Urothelium cell line (cell line): ENCODE measurements at places on chromosomes 5 and 9.

DNA sequence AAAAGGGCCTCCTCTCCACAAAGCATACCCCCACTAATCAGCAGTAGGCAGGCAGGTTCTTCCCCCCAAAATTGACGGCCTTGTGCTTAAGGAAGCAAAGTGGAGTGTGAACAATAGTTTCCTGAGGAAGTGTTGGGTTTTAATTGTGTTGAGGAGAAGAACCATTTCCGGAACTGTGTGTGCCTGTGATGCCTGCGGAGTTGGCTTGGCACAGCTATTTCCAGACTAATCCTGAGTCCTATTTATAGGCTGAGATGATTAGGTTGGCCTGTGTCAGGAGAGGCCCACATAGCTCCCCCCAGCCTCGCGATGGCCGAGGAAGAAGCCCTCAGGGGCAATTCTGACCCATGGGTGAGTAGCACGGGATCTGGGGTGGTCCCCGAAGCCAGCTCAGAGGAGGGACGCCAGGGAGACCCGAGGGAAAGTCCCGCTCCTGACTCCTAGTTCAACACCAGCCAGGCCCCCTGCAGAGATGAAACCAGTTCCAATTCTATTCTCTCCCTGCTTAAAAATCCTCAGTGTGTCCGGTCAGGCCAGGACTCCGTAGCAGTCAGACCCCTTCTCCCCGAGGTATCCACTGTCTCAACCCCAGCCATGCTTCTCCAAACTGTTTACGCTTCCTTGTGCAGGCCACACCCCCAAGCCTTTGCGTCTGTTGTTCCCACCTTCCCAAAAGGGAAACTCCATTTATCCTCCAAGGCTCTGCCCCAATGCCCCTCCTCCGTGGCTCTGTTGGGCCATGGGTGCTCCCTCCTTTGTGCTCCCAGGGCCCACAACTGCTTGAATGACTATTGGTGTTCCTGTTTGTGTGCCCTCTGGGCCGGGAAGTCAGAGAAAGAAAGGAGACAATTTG lies 18.1 kb downstream of the GSN start:
- peak; percentile 14 for DNase-seq

GRCh38 chr9:9563817-9564216 lies 1049.0 kb downstream of the PTPRD start:
- no peak for DNase-seq

DNA sequence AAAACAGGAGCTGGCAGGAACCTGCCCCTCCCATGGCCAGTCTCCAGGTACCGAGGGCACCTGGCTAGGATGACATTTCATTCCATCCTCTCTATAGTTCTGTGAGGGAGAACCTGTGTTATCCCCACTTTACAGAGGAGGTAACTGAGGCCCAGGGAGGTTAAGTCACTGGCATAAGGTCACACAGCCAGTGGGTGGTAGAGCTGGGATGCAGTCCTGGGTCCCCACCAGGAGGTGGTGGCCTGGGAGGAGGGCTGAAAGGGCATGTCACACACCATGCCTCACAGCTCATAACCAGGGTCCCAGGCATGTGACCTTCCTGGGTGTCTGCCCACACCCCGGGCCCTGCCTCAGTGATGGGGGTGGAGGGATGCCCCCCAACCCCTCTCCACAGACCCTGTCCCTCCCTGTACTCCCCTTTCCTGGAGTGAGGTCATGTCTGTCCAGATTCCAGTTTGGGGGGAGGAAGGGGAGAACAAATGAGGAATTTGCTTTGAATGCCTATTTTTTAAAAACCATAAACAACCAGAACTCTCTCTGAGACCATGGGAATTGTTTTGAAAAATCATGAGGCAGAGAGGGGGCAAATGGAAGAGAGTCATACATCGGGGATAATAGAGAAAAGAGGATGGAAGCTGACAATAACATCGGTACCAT lies 77.7 kb upstream of the STXBP1 start:
- no peak for DNase-seq

DNA sequence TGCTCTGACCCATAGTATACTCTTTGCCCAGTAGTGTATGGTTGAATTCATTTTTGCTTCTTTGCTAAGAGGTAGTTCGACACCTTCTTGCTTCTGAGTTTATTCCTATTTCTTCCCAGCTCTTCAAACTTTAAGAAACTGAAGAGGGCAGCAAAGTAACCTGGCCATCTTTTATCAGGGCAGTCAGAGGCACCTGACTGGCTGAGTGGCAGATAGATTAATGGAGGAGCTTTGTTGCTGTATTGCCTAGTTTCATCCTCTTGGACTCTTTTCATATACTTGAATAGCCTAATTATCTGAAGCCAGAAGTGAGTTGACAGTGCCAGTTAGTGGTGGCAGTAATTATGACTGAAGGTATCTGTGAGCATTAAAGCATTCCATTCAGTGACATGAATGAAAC lies 82.5 kb downstream of the UHRF2 start:
- no peak for DNase-seq

DNA sequence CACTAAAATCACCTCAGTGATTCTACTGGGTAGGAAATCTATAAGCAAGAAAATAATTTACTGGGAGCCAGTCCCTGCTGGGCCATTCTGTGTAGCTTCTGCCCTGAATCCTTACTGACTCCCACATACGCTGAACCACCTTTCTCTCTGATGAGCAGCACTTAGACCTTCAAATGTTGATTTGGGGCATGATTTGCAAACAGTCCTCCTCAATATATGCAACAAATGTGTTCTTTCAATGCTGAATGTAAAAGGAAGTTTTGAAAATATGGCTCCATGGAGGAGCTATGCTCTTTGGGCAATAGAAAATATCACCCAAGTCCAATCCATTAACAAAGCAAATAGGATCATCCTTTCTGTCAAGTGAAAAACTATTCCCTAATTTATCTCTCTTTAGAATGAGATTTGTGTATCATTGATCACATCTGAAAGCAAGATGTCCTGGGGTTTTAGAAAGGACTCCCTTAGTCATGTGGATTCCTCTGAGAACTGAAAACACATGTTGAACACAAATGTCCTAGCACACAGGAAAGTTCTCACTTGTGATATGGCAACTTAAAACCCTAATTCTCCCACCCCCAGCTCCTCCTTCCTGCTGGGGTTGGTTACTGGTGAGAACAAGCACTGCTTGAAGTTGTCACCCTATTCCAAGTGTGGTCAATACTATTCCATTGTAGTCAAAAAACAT lies 8.9 kb upstream of the CER1 start:
- DNase-seq, result no peak

- DNase-seq, result no peak
These were observed 13.0 kb upstream of the C9orf72 start for GRCh38 chr9:27586304-27586703.

DNA sequence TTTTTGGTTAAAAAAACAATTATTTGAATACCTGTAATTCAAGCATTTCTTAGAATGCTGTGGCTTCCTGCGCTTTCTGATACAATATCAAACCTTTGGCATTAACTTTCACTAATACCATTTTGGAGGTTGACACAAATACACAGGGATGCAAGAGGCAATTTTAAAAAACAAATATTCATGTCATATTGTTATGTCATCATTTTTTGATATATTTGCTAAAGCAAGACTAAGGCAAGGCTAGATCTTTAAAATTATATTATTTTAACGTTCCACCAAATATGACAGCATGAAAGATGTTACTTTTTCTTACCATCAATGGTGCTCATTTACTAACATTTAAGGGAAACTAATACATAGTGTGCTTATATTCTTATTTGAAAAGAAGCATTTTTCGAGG lies 93.4 kb upstream of the FSD1L start:
- DNase-seq, result no peak

GRCh38 chr5:17364987-17365810 lies 132.8 kb upstream of the TAF11L2 start:
- DNase-seq, result no peak

DNA sequence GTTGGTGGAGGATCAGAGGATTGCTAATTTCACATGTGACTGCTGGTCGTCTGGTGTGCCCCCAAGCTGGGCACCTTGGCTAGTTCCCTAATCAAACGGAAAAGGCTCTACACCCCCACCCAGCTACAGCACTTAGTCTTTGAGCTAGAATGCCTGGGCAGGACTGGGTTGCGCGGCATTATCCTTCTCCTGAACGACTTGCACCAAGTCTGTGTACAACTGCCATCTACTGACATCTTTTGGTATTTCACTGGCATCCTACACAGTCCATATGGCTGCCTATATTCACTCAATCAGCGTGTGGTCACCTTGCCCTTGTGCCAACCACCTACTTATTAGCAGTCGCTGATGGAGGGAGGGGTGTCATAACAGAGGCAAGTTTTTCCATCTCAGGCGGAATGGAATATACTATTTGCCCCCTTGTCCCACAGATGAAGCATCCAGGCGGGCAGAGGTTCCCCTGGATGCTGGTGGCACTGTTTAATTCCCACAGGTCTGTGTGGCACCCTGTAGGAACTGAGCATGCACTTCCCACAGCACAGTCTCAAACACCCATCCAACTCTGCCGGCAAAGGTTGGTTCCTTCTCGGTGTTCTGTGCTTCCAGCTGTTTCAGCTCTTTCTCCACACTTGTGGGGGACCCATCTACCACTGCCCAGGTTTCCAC lies 150.1 kb downstream of the OSTF1 start:
- DNase-seq, result no peak

DNA sequence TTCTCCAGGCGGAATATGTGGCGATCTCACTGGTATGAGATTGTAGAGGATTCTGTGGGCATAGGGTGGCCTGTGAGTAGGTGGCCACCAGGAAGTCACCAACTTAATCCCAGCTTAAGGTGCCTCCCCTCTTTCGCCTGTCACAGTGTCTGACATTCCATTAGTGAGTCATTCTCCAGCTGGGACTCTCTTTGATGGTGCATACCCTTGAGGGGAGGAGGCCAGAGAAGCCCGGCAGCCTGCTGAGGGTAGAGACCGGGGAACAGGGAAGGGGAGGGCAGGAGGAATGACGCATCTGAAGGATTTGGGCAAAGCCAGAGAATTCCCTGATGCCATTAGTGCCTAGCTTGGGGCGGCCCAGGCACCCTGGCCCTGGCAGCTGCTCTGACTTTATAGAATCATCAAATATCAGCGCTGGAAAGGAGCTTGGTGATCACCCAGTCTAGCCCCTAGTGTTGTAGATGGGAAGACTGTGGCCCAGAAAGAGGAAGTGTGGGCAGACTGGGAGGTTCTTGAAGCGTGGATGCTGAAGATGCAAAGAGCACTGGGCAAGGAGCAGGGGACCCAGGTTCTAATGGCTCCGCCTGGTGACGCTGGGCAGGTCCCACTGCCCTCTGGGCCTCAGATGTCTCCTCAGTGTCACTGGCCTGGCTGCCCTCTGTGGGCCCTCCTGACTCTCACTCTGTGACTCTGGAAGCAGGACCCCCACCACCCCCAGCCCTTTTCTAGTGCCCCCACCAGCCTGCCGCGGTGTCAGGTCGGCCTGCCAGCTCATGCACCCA lies 41.4 kb downstream of the DAB2IP start:
- peak; percentile 83 for DNase-seq

DNA sequence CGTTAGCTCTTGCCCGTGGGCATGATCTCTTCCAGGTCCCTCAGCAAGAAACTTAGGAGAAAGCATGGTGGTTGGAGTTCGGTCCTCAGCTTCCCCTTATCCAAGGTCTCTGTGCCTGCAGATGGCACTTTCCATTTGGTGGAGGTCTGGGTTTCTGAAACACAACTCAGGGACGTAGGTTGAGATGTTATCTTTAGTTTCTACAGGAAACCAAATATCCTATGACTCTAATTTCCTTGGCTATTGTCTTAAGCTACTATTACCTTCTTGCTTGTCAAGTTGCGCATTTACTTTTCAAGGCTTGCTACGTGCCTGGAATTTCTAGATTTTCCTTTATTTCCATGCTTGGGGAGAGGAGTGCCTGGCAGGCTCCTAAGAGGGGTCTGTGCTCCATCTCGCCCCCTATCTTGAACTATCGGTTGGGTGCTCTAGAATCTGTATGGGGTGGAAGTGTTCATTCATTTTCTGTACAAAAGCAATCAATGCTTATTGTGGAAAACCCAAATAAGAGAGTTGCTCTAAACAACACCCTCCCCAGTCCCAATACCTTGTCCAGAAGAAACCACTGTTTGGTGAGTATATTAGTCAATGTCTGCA lies 32.9 kb upstream of the KCNIP1 start:
- DNase-seq, result no peak

GRCh38 chr5:155898284-155898683 lies 428.7 kb upstream of the SGCD start:
- no peak for DNase-seq

DNA sequence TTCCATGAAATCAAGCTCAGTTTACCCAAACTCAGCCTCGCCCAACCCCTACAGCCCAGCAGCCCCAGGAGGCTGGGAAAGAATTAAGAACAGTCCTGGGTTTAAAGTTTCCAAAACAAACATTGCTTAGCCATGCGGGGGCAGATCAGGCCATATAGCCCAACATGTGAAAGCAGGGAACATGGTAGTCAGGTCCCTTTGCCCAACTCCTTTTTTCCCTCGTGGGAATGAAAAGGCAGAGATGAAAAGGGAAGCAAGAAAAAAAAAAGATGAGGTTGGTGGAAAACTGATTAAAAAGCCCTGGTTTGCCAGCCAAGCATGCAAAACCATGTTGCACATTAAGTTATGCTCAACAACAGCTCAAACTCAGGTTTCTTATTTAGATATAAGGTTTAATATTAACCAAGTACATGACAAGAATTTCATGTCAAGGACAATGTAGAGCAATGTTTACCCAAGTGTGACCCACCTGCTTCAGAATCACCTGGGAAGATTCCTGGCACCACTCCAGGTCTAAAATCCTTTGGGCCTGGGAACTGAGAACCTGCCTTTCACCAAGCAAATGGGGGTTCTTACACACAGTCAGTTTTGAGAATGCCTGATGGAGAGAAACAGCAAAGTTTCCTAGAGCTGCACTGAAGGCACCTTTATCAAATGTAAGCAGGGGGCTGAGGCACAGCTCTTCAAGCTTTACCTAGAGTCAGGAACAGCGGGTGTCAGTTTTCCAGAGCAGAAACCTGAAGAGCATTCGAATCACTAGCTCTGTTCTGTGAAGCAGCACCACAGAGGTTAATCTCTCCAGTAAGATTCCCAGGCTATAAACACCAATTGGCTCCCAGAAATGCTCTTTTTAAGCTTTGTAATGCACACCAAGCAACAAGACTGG lies 1.7 kb downstream of the FREM1 start:
- no peak for DNase-seq

GRCh38 chr5:147576646-147577535 lies 67.0 kb upstream of the DPYSL3 start:
- DNase-seq, result peak; percentile 63

GRCh38 chr5:485113-485945 lies 38.9 kb downstream of the SLC9A3 start:
- no peak for DNase-seq
